ENCODE measurements at places on chromosomes 5 and 9.

- no peak for DNase-seq
These were observed 26.8 kb downstream of the PAX5 start for GRCh38 chr9:37007295-37007694.

- no peak for DNase-seq
These were observed 551.0 kb downstream of the ZNF608 start for GRCh38 chr5:124195411-124195810.

DNA sequence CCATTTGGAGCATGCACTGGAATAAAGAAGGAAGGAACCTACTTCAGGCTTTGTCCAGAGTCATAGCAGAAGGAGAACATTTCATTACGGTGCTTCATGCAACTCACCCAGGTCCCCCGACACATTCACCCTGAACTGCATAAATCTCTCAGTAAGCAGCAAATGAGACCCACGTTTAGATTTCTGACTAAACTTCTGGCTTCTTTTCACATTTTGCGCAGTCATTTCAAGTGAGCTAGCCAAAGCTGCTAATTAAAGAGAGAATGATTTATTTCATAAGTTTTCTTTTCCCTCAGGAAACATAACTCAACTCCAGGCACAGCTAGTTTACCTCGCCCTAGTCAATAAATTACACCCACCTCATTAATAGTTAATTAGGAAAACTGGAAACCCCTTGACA lies 88.6 kb upstream of the GAS1 start:
- DNase-seq: no peak

DNA sequence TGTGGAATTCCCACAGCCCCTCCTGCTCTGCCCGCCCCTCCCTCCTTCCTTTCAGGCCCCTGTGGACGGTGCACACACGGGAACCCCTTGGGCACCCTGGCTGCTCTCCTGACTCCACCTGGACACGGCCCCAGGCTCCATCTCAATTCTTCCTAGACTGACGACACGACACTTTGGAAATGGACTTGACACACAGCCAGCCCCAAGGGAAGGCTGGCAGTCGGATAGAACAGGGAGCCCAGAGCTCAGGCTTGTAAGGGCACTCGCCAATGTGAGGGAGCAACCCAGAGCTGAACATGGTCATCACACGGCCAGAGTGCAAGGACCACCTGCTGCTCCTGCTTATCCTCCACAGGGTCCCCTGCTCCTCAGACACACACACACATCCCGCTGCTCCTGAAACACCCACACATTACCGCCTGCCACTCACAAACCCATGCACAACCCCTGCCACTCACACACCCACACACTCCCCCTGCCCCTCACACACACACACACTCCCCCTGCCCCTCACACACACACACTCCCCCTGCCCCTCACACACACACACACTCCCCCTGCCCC lies 8.9 kb downstream of the SLC9A3 start:
- DNase-seq: no peak

GRCh38 chr9:97534961-97535594 lies 33.6 kb downstream of the TMOD1 start:
- DNase-seq: no peak

DNA sequence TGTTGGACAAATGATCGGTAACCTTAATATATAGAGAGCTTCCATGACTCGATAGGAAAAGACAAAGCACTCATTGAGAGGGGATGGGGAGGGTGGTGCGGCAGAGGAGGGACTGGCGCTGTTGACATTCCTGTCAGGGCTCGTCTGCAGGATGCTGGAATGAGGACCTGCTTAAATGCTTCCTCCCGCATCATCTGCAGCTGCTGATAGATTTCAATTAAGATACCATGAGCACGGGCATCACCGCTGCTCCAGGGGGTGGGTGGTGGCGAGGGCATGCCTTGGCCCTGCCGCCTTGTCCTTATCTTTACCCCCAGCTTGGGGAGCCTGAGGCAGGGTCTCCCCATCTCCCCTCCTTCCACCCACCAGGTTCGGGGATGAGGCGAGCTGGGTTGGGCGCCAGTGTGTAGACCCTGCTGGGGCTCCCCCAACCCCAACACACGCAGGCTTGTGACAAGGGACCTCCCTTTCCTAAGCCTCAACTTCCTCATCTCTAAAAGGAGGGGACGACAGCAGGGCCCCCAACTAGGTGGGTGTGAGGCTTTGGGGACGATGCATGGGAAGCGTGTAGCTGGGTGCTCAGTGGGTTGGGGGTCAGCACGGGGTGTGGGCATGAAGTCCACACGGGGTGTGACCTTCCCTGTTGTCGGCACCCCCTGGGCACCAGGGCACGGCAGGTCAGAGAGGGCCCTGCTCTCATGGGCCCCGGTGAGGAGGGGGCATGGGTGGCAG lies 11.7 kb upstream of the QRFP start:
- no peak for DNase-seq

GRCh38 chr5:178348356-178349074 lies 115.9 kb upstream of the PHYKPL start:
- no peak for DNase-seq

- no peak for DNase-seq
These were observed 205.5 kb upstream of the PTGER4 start for GRCh38 chr5:40474250-40474649.

DNA sequence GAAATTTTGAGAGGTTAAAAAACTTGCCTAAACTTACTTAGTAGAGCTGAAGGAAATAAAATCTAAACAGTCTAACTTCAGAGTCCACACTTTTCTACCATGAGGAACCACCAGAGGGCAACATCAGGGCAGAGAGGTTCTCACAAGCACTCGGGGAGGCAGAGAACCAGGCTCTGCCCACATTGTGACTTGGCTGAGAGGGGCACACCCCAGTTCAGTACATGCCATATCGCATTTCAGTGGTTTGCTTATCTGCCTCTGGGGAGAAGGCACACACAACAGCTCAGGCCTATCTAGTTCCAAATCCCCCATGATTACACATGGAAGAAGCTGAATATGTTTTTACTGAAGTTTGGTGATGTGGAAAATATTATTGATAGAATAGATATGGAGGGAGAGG lies 49.2 kb downstream of the EQTN start:
- DNase-seq: peak; percentile 76

- no peak for DNase-seq
These were observed 52.2 kb downstream of the GABBR2 start for GRCh38 chr9:98656511-98656910.

DNA sequence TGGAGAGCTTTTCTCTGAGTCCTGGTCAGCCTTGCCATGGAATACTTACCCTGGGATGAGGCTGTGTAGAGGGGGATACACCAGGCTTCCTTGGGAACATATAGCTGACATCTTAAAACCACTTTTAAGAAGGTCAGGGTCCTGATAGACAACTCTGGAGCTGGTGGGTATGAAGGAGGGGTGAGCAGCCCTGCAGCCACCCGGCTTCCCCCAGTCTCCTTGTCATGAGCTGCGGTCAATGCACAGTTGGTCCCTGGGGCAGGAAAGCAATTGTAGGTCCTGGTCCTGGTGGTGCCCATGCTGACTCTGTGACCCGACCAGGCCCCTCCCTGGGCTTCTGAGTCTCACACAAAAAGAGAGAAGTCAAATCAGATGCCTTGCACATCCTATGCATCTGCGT lies 63.6 kb downstream of the MRPL36 start:
- DNase-seq: no peak

- no peak for DNase-seq
These were observed 370.9 kb downstream of the NNT start for GRCh38 chr5:43973908-43974307.

GRCh38 chr5:93359296-93359959 lies 221.6 kb downstream of the NR2F1-AS1 start:
- peak; percentile 65 for DNase-seq

DNA sequence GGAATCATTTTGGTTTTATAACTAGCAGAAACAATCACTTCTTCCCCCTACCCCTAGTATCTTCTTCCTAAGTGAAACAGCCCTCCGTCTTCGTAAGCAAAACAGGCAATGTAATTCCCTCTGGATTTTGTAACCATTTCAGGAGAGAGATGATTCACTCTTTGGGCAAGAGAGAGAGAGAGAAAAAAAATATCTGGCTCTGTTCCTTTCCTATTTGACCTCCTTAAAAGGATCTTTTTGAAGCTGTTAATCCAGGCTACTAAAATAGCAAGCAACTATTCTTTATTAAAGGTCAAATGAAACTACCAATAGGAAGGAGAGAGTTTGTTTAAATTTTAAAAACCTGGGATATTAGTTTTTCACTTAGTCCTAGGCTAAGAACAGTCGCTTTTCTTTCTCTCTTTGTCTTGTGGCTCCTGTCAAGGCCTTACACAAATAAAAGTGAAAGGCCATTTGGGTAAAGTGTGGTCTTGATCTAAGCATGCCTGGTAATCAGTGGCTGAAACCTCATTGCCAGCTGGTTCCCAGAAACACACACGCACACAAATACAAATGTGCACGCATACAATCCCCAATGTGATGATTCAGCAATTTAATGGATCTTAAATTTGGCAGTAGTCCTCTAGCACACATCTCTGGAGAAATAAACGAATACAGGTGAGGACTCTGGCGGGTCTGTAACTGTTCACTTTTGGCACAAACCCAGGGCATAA lies 70.2 kb downstream of the PRUNE2 start:
- peak; percentile 96 for DNase-seq

DNA sequence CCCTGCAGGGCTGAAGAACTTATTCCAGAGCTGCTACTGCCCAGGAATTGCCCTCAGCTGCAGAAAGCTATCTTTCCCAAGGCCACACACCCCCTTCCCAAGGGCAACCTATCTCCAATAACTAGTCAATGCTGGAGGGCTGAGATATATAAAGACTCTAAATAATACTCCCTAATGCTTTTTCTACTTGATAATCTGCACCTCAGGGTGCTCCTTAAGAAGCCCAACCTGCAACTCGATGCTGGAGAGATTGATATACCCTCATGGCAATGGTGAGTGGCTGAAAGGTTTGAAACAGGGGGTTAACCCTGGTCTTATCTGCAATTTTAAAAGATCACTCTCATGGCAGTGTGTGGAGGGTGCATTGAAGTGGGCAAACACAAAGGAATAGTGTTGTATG lies 142.7 kb upstream of the APC start:
- DNase-seq: no peak

DNA sequence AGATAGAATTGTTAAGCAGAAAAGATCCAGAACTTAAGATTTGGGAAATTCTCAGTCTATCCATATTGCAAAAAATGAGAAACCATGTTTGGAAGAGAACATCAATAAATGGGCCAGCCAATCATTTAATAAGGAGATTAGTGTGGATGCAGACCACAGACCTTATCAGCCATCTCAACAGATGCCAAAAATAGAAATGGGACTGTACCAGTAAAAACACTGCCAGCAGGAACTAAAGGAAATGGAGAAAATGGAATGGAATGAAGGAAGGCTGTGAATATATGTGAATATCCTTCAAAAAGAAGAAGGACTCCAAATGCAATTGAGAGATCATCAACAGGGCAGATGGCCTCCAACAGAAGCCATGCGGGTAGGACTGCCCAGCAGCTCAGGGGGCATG lies 52.7 kb upstream of the ZNF618 start:
- peak; percentile 42 for DNase-seq

- DNase-seq: no peak
These were observed 90.6 kb downstream of the FANCC start for GRCh38 chr9:95226921-95227320.

DNA sequence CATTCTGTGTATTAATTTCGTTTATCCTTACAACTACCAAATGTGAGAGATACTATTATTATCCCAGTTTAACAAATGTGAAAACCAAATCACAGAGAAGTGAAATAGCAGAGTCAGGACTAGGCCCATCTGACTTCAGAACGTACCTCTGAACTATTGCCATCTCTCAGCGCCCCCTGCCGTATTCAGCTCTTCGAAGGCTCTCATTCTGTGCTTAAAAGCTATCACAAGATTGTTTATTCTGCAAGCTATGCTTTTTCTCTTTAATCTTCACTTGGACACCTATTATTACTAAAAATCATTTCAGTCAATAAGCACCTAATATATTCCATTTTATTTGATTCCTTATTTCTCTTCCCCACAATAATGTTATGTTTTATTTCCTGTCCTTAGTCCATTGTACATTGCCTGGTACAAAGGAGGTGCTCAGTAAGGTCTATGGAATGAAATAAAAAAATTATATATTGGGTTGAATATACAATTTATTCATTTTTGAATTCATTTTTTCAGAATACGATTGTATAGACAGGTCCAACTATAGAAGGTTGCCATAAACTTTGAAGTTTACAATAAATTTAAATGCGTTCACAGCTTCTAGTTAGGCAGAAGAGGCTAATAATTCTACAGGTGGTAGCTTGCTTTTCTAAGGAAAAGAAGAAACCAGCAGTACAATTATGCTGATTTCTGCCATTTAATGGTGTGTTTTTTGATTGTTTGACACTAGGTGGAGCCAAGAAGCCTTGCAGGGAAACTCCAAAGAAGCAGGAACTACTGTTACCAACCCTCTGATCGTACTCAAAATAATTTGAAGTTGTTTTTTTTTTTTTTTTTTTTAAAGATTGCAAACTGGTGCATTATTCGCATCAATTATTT lies 202.2 kb upstream of the DMRTA1 start:
- DNase-seq: peak; percentile 68

DNA sequence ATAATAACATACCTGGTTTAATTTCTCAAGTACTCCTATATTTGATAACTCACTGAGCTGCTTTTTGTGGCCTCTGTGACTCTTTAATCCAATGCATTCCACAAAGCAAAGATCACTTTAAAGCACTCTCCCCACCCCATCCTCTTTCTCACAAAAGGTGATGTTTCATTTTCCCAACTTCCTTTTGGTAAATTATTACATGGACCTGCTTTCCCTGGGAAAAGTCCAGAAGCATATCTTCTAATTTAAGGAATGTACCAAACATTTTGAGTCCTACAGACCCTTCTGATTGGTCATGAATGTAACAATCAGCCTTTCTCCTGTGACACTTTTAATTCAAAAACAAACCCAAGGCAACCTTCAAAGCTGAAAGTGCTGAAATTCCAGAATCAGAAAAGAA lies 71.1 kb downstream of the MLLT3 start:
- peak; percentile 33 for DNase-seq

GRCh38 chr9:95143591-95144561 lies 173.6 kb downstream of the FANCC start:
- DNase-seq: no peak

GRCh38 chr5:159156426-159157238 lies 52.7 kb downstream of the RNF145 start:
- peak; percentile 67 for DNase-seq

- peak; percentile 69 for DNase-seq
These were observed 59.2 kb downstream of the TNC start for GRCh38 chr9:115058684-115059315.

DNA sequence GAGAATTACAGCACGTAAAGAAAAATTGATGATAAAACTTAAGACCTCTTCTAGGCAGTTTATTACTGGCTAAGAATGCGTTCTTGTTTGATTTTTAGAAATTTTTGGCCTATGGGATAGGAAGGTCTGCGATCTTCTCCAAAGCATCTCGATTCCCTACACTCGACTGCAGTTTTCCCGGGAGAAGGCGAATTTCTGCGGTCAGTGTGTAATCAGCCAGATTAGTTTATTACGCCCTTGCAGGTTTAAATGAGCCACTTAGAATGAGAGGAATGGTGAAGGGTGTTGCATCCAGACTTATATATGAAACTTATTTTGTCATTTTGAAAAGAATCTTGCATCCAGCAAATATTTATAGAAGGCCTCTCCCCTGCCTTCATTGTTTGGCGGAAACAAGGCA lies 1.2 kb downstream of the MTAP start:
- DNase-seq: no peak

Data from fibroblast of skin of back (primary cell).